H54 (cell line): ENCODE measurements at places on chromosomes 3 and 15.

DNA sequence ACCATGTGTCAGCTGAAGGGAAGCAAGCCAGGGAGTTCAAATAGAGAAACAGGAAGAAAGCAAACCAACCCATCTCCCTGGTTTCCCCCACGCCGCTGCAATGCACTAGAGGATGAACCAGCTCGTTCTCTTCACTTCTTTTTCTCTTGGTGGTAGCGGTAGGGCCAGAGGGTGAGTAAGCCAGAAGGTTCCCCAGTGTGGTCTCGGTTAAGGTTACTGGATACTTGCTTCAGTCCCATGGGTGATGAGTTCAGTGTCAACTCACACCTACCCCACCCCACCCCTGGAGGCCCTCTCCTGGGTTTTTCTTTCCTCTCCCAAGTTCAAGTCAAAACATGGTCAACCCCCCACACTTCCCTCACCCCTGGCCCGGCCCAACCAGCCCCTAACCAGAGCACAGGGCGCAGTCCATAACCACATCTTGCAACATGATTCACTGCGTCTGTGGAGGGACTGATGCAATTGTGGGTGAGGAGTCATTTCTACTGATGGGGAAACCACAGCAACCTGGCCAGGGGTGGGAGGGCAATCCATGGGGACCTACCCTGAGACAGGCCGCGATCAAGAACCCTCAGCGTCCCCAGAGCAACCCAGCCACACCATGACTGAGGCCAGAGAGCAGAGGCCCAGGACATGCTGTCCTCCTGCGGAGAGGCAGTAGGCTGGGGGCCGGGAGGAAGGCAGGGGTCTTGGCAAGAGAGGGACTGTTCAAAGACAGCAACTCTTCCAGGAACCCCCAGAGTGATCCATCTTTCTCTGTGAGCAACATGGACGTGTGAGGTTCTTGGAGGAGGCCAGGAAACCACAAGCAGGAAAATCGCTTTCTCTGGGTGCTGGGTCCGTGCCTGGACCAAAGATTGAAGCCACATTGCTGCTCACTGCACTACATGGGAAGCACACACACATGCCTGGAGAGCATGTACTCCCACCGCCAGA is 276.6 kb downstream of the UACA start:
- peak; percentile 68 for DNase-seq

DNA sequence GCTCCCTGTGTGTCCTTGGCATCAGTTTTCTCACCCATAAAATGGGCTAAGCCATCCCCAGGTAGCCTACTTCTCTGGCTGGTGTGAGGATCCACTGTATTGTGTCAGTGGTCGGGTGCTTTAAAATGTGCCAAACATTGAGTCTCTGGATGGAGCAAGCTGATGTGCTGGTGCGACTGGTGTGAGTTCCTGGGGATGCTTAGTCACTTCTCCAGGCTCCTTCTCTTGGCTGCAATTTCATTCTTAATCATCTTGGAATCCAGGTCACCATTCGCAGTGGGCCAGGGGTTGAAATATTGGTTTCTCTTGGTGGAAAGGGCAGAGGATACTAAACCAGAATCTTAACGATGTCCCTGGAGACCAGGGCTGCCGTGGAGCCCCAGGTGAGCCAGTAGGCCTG is 29.3 kb downstream of the SCN5A start:
- peak; percentile 41 for DNase-seq

DNA sequence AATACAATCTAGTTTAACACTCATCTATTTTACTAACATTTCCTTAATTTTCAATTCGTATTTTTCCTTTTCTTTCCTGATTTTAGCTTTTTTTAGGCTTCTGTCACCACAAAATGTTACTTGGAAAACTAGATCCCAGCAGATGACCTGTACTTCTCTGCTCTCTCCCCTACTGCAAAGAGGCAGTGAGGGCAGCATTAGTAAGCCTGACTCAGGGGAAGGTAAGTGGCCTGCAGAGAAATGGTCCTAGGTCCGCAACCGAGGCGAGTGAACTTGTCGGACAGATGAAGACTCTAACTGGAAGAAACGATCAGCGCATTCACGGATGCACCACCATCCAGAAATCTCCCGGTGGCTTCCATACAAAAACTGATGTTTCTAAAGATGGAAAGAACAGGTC is 20.4 kb downstream of the TMEM43 start:
- no peak for DNase-seq

DNA sequence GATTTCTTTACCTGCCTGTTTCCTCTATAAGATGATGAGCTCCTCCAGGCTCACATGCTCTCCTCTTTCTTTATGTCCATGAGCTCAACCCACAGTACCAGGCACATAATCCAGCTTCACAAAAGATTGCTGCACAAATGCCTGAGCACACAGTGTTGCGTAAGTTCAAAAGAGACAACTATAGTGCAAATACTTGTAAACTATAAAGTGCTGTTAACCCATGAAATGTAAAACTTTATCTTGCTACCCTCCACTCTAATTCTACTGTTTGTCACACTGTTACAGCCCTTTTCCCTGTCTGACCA is 101.0 kb upstream of the LPP start:
- no peak for DNase-seq

DNA sequence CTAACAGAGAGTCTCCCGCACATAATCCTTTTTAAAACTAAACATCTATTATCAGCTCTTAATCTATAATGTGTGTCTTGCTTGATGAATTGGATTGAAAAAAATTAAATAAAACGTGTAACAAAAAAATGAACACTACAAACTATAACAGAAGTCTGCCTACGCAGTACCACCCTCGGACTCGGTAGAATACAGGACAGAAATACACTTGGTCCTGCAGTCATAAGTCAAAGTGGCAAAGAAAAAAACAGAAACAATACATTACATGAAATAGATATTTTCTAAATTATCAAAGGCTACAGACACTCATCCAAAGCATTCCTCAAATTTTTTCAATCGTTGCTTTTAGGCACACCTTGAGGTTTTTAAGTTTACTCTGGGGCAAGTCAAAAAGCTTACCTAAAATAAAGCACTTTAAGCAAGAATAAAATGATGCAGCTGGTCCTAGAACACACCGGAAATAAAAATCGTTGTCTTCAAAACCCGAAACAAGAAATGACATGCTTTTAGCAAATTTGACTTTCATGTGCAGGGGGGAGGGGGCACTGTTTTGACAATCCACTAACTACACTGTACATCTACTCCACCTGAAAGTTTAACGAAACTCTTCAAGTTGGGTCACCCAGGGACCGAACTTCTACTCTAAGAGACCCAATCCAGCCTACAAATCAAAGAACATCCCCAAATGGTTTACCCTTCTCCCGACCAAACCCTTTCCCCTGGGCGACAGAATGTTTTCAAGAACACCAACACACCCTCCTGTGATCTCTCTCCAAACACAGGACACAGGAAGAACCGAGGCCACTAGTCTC is 1.3 kb downstream of the ADAM10 start:
- DNase-seq, result no peak

DNA sequence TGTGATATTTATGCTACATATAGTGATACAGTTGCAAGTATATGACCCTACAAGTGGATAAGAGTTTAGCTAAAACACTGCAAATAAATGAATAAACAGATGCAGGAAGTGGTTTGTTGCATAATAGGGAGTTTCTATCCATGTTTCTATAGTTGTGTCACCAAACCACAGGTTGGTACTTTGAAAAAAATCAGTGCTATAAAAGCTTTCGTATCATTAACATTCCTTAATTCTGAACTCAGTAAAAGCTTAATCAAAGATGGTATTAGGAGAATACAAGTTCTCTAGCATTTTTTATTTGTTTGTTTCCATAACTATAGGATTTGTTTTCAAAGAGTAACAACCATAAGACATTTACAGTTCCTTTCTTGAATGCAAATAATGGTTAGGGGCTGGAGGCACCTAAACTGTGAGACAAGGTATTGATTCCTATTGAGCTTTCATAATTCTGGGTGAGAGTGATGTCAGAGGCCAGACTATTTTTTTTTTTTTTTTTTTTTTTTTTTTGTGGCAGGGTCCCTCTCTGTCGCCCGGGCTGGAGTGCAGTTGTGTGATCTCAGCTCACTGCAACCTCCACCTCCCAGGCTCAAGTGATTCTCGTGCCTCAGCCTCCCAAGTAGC is 29.6 kb downstream of the CPOX start:
- DNase-seq, result no peak

GRCh38 chr3:16311960-16312451 is 47.0 kb downstream of the OXNAD1 start:
- no peak for DNase-seq

GRCh38 chr3:159953325-159954085 is 35.1 kb upstream of the IL12A start:
- DNase-seq, result no peak

DNA sequence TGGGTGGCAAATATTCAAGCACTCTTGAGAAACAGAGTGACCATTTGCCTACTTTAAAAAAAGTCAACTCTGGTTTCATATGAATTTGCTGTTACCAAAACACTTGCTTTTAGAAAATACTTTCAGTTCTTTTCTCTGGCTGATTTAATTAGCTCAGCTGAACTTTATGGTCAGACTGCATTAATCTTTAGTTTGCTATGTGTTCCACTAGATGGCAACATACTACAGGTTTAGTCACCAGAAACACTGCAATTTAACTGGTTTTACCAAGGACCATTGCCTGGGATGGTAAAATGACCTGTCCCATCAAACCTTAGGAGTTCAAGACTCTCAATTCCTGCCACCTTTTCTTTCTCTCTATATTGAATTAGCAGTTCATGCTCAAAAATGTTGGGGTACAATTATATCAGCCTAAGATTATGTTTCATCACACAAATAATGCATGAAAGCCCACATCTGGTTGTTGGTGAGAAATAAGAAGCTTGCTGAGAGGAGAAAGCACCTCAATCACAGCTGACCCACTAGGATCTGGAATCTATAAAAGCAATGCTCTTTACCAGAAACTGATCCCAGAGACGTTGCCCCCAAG is 14.2 kb downstream of the EIF4E3 start:
- peak; percentile 23 for DNase-seq

- no peak for DNase-seq
Measured at GRCh38 chr3:171791692-171792076, 18.6 kb downstream of the PLD1 start.

DNA sequence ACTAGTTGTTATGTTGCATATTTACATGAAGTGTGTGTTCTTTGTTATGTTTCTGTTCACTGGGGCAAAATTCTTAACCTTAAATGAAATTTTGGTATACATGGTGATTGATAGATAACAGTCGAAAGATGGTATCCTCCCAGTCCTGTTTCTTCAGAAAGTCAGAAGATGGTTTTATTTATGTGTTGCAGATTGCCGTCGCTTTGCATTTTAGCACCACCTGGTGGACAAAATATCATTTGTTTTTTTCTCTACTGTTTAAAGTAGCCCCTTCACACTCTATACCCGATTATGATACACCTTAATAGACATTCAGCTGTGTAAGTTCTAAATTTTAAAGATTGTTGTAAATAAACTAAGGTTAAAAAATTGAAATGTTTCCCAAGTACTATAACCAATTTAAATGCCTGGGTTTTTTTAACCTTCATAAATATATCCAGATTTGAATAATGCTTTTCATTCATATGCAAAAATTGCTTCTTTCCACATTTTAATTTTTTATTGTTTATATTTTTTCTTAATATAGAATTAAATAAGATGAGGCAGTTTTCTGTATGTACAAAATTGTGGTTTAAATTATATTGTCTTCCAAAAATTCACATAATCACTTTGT is 152.2 kb downstream of the ALCAM start:
- DNase-seq, result no peak
